ENCODE measurements at places on chromosomes 16 and 17.

GRCh38 chr16:4410335-4411075, 5.9 kb downstream of the CORO7 start:
- DNase-seq: peak; percentile 47

GRCh38 chr17:40148527-40148926, 8.2 kb downstream of the CASC3 start:
- DNase-seq: no peak

GRCh38 chr17:48544349-48545021, 424 bp downstream of the HOXB2 start:
- DNase-seq: peak; percentile 72

GRCh38 chr16:51022955-51023354, 128.1 kb downstream of the SALL1 start:
- DNase-seq: no peak

GRCh38 chr16:65306300-65306699, 184.4 kb upstream of the CDH11 start:
- no peak for DNase-seq

DNA sequence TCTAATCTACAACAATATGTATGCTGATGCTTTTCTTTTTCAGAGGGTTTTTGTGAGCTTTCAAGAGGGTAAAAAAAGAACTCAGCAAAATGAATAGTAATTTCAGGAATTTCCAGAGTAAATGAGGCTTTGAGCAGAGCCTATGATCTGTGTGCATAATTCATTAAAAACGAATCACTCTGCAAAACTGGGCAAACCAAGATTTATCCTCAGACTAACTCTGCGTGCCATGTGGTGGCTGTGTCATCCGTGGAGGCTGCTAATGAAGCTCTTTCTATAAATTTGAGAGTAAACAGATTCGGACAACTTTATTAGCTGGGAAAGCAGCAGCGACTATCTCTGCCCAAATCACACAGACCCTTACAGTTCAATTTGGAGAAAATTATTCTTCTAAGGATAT, 83.8 kb downstream of the FOXL1 start:
- DNase-seq: no peak

DNA sequence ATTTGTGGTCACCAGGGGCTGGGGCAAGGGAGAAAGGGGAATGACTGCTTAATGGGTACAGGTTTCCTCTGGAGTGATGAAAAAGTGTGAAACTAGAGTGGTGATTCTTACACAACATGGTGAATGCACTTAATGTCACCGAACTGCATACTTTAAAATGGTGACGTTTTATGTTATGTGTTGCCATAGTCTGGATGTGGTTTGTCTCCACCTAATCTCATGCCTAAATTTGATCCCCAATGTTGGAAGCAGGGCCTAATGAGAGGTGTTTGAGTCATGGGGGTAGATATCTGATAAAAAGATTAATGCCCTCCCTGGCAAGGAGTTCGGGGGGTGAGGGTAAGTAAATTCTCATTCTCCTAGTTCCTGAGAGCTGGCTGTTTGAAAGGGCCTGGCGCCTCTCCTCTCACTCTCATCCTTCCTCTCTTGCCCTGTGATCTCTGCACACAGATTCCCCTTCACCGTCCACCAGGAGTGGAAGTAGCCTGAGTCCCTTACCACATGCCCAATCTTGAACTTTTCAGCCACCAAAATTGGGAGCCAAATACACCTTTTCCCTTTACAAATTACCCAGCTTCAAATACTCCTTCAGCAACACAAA, 15.3 kb downstream of the XPO6 start:
- DNase-seq: no peak

GRCh38 chr17:60390186-60390585, 1.7 kb downstream of the USP32 start:
- DNase-seq: no peak

DNA sequence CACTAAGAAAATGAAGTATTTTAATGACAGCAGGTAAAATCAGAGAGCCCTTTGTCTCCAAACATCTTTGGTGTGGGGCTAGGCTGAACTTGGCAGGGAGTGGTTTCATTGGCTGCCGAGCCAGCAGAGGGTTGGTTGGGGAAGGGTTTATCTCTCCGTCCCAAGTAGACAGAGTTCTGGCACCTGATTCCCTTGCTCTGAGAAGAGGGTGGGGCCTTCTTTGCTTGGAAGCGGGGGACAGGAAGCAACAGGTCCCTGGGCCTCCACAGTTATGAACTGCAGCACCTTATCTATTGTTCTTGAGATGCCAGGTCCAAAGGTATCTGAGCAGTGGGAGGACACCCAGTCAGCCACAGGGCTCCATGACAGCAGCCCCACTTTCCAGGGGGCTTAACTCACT, 12.3 kb upstream of the CDH1 start:
- DNase-seq: no peak

- no peak for DNase-seq
Measured at GRCh38 chr17:39617100-39617445, 9.4 kb upstream of the NEUROD2 start.

- DNase-seq: no peak
Measured at GRCh38 chr16:58652741-58653140, 23.1 kb upstream of the CNOT1 start.

DNA sequence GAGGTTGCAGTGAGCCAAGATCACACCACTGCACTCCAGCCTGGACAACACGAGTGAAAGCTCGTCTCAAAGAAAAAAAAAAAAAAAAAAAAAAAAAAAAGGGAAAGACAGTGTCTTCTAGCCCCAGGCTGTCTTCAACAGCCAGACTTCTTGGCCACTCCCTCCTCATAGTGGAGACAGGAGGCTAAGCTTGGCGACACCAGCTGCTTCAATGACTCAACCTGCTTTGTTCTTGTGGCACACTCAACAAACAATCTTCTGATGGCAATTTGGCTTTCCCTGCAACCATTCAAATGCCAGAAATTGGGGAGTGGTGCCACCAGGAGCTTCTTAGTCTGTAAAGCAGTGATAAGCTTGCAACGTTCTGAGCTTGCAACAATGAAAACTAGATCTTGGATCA, 290.4 kb upstream of the DYNLRB2 start:
- DNase-seq: no peak

DNA sequence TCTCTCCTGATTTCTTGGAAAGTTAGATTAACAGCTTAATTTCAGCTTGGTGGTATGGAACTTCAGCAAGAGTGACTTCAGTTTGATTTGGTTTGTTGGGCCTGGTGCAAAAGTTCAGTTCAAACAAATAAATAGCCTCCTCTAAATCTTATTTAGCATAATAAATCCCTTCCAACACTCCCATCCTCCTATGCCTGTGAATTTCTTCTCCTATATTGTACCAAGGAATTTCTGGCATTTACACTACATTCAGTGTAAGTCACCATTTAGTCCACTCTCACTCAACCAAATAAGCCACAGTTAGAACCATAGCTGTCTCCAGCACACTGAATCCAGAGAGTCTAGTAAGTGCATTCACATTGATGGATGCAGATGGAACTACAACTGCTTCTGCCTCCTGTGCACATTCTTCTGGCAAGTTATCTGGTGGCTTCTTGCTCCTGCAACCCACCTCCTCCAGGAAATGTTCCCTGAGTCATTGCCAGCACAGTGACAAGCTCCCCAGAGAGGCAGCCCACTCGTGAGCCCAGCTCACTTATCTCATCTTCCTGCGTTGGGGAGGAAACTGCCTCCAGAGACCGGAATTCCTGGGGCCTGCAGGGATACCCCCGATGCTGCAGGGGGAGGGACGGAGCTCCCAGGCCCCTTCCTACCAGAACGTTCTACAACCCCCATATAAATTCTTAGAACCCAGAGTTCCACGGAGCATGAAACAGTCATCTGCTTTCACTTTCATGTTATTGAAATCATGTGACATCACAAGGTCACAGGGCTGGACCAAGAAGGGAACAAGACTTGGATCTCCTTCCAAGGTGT, 318.3 kb downstream of the PHKB start:
- no peak for DNase-seq

DNA sequence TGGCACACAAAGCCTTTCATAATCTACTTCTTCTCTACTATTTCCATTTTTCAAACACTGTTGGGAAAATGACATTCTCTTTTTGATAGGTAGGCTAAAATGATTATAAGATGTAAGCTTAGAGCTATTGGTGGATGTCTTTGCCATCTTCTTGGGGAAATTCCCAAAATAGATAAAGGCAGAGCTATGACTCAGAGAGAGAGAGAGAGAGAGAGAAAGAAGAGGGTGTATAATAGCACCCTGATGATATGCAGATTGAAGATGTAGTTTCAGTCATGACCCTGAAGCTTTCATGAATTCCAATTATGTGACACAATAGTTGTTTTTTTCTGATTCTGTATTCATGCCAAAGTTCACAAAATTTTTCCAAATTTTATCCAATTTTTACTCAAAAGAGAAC, 529.1 kb downstream of the HS3ST4 start:
- DNase-seq: no peak
